ENCODE measurements at places on chromosomes 5 and 9.

DNA sequence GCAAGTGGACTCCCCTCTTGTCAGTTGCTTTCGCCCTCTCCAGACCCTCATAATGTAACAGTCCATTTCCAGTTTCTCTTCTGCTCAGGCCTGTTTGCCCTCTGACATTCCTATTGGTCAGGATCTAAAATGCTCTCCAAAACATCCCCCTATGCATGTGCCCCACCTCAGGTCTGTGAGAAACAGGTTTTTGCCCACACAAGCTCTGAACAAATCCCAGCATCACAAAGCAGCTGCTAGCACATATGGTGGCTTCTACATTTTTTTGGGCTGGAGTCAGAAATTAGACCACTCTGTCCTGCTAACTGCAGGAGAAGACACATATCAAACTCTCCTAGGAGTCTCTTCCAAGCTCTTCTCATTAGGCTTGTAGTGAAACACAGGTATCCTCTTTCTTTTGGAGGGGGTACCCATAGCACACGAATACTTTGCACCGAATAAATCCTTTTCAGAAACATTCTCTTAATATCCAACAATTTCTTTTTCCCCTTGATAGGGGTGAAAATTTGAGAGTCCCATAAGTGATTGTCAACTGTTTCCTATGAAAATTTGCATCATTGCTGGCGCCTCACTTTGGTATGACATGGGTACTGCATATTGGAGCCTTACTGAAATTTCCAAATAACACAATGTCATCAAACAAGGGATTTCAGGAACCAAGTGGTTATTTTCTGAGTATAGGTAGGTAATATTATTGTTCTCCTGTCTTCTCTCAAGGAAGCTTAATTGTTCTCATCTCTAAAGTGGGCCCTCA is 19.3 kb upstream of the HSPA9 start:
- DNase-seq = no peak

- DNase-seq = no peak
These were observed 26.3 kb downstream of the MSX2 start for GRCh38 chr5:174750711-174751110.

- no peak for DNase-seq
These were observed 467.1 kb upstream of the ST8SIA4 start for GRCh38 chr5:101370181-101370580.

GRCh38 chr9:93268551-93269314 is 84.8 kb downstream of the WNK2 start:
- no peak for DNase-seq

DNA sequence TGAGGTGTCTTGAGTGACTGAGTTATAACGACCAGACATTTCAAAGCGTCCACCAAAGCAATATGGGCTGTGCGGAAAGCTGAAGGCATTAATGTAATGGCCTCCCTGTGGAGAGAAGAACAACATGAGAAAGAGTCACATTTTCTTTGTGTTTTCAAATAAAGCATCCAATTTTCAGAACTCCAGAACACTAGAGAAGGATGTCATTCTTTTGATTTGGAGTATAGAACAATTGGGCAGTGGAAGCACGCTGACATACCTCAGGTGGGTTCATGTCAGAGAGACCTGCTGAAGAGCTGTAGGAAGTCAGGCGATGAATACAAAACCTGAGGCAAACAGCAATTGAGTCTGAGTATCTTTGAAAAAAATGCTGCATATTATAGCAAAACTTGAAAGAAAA is 556.5 kb downstream of the GABRG2 start:
- no peak for DNase-seq

GRCh38 chr5:159471904-159472303 is 141.6 kb upstream of the IL12B start:
- no peak for DNase-seq

- DNase-seq = no peak
These were observed 2.5 kb upstream of the CDK9 start for GRCh38 chr9:127783111-127784008.

GRCh38 chr5:112005623-112005930 is 248.6 kb upstream of the NREP start:
- no peak for DNase-seq

DNA sequence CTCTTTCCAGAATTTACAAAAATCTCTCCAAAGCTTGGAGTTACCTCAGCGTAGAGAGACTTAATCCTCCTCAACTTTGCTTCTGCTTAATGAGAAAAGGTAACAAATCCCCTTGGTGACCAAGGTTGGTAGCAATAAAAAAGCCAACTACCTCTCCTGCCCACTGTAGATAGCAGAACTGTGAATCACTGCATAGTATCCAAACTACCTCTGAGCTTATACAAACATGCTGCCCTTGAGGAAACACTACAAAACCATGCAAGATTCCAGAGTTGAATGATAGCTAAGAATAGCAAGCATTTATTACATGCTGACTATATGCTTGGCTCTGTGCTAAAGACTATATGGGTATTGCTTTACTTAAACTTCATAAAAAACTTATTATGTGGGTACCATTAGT is 2.8 kb upstream of the ADAMTS12 start:
- no peak for DNase-seq

- no peak for DNase-seq
These were observed 1.6 kb upstream of the NFIL3 start for GRCh38 chr9:91425271-91425670.

DNA sequence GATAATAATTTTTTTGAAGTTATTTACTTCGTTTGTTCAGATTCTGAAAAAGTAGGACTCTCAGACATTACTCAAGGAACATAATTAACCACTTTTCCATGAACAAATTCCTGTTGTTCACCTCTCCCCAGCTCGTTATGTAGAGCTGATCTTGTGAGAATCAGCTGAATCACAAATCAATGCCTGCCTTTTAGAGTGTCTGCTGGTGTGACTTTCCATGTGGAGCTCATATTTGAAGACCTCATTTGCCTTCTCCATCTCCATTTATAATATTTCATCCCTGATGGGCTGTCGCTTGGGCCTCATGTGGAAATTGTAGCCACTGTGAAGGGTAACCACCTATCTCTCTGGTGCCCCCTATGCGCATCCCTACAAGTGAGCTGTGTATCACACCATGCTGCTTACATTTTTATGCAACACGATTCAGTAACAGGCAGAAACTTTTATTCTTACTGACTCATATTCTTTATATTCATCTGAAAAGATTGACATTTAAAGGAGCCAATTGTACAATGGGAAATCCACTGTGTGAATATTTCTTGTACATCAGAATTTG is 111.3 kb downstream of the STK32A start:
- DNase-seq = no peak

DNA sequence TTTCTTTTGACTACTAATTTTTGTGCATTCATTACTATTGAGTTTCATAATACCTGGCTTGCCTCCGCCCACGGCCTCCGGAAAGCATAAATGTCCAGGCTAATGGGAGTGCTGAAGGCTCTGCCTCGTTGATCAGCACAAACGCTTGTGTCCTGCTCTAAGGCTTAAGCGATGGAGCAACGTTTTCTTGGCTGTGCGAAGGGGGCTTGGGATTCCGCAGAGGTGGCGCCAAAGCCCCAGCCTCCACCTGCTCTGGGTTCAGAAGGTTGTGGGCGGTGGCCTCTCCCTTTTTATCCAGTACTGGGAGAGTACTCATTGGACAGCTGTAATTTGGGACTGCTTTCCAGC is 19.7 kb downstream of the ANXA2R start:
- DNase-seq = no peak

DNA sequence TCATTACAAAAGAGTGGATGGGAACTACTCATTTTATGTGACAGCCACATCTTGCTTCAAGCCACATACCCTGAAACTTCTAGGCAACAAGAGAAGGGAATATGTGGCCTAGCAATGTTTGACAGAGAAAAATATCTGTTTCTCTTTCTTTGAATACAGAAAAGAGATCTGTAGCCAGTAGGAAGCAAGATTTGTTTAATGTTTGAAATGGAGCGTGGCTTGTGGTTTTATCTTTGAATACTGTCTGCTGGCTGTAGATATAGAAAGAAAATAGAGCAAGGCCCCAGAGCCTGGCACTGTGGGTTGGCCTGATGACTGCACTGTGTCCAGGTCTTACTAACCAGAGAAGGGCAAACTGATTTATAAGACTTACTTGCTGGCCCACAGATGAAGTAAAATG is 133.8 kb downstream of the ARHGEF28 start:
- DNase-seq = no peak

DNA sequence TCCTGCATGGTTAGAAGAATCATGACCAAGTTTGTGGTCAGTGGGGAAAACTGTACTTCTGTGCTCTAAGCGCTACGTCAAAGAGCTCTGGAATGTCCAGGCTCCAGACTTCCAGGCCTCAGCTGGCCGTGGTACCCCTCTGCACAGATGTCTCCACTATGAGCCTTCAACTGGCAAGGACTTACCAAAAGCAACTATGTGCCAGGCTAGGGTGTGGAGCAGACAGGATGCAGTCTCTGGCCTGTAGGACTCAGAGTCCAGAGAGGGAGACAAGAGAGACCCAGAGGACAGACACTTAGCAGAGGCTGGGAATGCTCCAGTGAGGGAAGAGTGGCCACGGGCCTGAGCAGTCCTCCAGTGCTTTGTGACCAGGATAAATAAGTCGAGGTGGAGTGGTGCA is 31.0 kb upstream of the TCF7 start:
- no peak for DNase-seq

DNA sequence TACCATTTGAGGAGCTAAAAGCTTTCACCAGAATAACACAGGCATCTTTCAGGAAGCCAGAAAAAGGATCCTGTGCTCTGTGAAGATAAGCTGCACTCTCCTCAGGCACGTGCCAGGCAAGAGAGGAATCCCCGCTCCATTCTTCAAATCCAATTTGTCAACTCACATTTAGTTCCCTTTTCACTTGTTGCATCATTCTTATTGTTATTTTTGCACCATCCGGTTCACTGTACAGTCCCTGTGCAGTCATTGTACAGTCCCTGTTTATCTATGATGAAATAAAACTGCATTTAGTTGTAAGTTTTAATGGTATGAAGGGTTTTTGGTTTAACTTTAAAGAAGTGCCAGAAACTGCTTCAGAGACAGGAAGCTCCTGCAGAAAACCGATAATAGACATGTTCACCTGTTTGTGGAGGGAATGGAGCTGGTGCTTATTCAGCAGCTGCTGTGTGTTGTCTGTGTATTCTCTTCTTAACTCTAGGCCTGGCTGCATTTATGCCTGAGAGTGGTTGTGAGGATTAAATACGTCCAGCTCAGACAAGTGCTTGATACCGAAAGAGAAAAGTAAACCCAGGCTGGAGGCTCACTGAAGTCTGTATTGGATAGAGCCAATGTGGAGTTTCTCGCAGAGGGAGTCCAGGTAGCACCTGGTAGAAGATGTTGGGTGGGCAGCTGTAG is 22.4 kb downstream of the IFNW1 start:
- DNase-seq = no peak

- no peak for DNase-seq
These were observed 463.2 kb upstream of the KIF2A start for GRCh38 chr5:61842840-61843239.

GRCh38 chr5:1474866-1475543 is 29.8 kb upstream of the SLC6A3 start:
- DNase-seq = no peak

- no peak for DNase-seq
These were observed 138.0 kb upstream of the KCNN2 start for GRCh38 chr5:114223866-114224265.

GRCh38 chr5:98187945-98188344 is 585.5 kb upstream of the RGMB start:
- DNase-seq = no peak

- DNase-seq = no peak
These were observed 2.3 kb downstream of the FAM170A start for GRCh38 chr5:119631660-119632059.

DNA sequence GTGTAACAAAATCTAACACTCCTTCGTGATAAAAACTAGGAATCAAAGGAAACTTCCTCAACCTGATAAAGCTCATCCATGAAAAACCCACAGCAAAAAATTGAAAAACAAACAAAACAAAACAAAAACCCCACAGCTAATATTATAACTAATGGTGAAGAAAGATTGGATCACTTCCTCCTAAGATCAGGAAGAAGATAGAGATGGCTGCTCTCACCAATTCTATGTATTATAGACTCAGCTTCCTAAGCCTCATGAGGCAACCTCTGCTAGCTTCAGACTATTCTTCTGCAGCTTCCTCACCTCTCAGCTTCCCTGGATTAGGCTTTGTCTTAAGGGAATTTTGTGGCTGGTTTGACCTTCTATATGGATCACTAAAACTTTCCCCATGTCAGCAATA is 40.1 kb downstream of the PHAX start:
- DNase-seq = no peak

GRCh38 chr9:28082671-28083070 is 509.4 kb upstream of the C9orf72 start:
- no peak for DNase-seq

DNA sequence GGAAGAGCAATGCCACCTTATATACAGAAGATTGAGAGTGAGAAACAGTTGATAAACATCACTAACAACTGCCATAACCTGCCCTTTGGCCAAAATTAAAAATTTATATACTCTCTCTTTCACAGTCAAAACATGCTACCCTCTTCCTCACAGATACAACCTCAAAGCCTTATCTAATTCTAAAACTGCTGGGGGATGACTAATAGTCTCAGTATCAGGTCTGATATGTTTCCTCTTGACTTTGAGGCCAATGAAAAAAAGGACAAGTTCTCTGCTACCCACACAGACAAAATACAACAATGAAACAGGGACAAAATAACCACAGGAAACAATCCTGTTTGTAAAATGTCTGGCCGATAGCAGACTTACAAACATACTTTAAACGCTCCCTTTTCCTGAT is 485.6 kb upstream of the NUDT12 start:
- DNase-seq = no peak

All from smooth muscle cell of the brain vasculature (primary cell).